Memory B cell (primary cell): ENCODE measurements at places on chromosomes 6 and 20.

DNA sequence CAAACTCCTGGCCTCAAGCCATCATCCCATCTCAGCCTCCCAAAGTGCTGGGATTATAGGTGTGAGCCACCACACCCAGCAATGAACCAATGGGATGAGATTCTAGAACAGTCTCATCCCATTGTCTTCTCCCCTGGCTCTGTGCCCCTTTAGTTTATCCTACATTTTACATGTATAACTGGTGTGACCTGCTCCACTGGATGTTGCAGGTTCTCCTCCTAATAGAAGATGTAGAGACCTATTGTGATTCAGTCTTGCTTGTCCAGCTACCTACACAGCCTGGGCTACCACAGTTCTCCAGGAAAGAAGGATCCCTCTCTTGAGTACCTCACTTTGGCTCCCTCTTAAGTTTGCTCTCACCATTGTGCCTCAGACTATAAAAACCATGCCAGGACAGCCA lies 2.0 kb upstream of the FKBPL start:
- DNase-seq = no peak

DNA sequence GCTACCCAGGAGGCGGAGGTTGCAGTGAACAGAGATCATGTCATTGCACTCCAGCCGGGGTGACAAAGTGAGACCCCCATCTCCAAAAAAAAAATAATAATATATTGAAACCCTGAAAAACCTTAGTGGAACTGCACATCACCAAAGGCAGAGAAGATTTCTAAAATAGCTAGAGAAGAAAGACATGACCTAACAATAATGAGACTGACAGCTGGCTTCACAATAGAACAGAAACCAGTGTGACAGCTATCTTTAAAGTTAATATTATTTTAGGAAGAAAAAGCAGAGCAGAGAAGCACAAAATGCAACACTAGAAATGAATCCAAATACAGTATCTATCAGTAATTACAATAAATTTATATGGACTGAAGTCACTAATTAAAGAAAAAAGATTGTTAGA lies 67.1 kb upstream of the FLRT3 start:
- no peak for DNase-seq

DNA sequence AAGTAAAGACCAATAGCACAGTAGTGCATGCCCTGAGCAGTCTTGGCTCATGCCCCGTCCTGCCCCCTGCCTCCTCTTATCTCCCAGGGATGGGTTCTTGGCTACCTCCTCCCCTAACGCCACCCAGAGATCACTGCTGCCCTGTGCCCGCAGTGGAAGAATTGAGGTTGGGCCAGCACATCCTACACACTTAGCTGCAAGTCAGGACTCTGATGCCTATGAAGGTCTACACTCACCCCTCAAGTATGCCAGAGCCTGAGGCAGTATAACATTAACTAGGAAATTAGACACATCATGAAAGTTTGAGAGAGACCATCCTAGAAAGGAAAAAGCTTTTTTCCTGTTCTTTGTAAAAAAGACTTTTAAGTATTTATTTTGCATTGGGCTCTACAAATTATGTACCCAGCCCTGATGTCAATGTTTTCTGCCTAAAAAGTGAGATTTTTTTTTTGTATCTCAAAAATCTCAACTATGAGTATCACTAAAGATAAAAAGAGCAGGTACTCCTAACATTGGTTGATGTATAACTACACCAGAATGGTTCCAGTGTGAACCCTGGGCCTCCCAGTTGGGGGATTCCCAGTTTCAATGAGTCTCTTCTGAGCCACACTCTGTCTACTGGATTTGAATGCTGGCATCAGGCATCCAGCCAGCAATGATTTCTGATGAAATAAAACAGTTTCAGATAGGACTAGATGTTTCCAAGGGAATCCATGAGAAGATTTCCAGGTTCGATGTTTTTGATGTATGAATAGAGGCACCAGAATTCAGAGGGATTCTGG lies 115.4 kb downstream of the ISM1 start:
- no peak for DNase-seq

- no peak for DNase-seq
These were observed 6.2 kb upstream of the SGK1 start for GRCh38 chr6:134324141-134324540.

- no peak for DNase-seq
These were observed 26.5 kb downstream of the CD109 start for GRCh38 chr6:73722318-73723060.

DNA sequence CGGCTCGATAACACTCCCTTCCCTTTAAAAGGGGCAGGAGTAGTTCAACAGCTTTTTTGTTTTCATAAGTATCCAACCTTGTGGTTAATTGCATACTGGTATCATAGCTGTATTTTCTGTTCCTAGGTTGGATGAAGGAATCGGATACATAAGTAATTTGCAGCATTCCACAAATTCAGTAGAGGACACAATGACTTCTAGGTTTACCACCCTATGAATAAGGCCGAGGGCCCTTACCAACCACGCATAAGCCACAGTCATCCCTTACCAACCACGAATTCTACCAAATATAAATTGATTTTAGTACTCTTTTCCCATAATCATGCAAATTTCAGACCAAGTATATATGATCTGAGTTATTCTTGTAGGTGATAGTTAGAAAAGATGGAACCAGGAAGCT lies 36.3 kb downstream of the MCUR1 start:
- no peak for DNase-seq

GRCh38 chr6:24997231-24997630 lies 61.5 kb upstream of the RIPOR2 start:
- DNase-seq = no peak

GRCh38 chr20:62758226-62758912 lies 37.9 kb upstream of the MRGBP start:
- DNase-seq = no peak

GRCh38 chr6:5511954-5512353 lies 250.6 kb downstream of the FARS2 start:
- DNase-seq = no peak

- no peak for DNase-seq
These were observed 3.9 kb upstream of the CCN5 start for GRCh38 chr20:44711237-44711636.

DNA sequence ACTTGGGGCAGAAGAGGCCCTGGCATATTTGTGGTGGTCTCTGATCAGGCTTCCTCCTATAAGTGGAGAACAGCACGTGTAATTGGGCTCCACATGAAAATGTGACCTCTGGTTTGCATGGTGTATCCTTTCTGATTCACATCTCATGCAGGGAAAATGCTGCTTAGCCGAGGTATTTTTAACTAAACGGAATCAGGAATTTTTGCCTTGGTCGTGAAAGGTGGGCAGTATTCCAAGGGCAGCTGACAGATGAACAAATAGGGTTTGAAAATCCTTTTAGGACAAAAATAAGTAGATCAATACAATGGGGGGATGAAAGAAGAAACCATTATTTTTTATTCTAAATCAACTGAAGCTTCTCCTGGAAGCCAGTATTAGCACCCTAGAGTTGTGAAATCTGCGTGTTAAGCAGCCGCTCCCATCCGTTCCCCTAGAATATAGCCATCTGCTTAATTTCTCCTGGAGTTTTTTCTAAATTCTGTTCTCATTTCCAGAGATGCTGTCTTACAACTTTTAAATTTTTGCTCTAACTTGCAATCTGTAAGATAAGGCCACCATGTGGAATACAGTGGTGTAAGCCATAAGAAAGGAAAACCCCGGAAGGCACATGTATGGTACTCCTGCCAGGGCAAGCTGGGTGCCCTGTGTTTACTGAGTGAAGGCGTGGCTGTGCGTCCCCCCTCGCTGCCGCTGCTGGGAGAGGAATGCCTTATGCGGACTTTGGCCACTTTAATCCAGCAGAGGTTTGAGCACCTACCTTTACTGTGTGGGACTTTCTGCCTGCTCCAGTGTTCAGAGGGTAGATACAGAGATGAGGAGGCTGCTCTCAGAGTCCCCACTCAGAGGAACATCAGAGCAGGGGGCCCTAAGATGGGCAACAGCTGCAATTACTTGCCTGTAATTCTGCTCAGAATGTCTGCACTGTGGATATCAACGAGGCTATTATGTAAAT lies 52.4 kb downstream of the SYNJ2 start:
- DNase-seq = no peak

- DNase-seq = no peak
These were observed 43.3 kb downstream of the NUDT3 start for GRCh38 chr6:34349211-34349610.

DNA sequence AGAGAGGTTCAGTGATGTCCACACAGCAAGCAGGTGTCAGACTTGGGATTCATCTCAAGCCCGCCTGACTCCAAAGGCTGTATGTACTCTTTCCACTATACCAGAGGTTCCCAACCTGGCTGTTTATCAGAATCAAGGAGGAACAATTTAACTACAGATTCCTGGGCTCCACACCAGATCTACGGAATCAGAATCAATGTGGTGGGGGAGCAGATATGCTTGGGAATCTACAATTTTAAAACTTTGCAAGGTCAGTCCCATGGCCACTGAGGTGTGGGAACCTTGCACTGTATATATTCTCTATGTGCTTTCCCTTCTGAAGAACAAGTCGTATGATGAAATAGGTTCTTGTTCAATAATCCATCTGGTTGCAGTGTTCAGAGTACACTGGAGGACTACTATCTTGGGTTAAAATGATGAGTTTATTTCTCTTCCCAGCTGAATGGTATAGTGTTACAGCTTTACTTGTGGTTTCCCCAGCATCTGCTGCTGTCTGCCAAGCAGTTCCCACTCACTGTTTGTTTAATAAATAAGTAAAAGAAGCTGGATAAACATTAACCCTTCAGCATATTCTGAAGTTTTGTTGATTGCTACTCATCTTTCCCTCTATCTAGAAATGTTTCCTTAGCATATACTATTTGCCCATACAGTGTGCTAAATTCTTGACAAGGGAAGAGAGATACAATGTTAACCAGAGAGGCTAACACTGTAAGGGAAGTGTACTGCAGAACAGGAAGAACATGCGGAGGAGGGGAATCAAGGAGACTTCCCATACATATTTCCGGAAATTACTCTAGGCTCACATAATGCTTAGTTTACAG lies 9.9 kb downstream of the TTI1 start:
- DNase-seq = no peak

- peak; percentile 74 for DNase-seq
These were observed 19.2 kb downstream of the MCUR1 start for GRCh38 chr6:13795041-13795750.

DNA sequence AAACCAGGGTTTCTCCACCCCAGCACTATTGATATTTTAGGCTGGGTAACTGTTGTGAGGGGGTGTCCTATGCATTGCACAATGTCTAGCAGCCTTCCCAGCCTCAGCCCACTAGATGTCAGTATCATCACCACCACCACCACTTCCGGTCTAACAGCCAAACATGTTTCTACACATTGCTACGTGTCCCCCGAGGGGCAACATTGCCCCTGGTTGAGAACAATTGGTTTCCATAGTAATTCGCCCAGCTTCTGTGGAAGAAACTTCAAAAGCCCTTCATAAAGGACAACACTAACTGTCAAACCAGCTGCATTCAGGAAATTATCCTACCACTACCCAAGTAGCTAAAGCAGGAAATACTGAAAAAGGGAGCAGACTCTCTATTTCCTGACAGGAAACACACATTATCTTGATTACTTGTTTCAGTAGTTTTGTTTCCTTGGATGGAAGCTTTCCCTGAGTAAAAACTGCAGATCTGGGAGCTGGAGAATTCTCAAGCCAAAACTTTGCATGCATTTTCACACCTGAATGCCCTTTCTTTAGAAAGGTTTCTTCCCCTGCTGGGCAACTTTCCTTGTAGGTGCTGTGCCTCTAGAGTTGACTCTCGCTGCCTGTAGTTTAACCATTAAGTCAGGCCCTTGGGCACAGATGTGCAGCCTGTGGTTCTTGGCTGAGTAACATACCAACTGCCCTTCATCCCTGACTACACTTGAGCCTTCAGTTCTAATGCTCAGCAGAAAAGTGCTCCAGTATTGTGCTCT lies 23.6 kb downstream of the PKHD1 start:
- DNase-seq = peak; percentile 25

GRCh38 chr20:53662595-53662994 lies 69.0 kb upstream of the ZNF217 start:
- no peak for DNase-seq

- no peak for DNase-seq
These were observed 144.0 kb downstream of the UST start for GRCh38 chr6:148890652-148891404.

DNA sequence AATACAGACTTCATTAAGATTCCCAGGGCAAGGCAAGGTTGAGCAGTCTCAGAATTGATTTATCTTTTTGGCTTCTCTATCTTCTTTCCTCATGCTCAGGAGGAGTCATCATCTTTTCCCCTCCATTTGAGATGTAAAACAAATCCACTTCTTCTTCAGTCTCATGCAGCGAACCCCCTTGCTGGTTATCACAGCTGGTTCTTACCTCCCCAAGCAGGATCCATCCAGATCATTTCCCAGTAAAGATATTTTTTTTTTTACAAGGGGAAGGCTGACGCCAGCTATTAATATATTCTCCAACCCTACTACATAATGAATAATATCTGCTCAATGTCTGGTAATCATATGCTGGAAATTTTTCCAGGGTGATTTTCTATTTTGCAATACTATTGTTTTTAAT lies 508.9 kb upstream of the NOX3 start:
- no peak for DNase-seq

GRCh38 chr6:122361314-122361979 lies 38.0 kb upstream of the HSF2 start:
- DNase-seq = no peak

- DNase-seq = no peak
These were observed 69.0 kb downstream of the DTNBP1 start for GRCh38 chr6:15593798-15594197.

DNA sequence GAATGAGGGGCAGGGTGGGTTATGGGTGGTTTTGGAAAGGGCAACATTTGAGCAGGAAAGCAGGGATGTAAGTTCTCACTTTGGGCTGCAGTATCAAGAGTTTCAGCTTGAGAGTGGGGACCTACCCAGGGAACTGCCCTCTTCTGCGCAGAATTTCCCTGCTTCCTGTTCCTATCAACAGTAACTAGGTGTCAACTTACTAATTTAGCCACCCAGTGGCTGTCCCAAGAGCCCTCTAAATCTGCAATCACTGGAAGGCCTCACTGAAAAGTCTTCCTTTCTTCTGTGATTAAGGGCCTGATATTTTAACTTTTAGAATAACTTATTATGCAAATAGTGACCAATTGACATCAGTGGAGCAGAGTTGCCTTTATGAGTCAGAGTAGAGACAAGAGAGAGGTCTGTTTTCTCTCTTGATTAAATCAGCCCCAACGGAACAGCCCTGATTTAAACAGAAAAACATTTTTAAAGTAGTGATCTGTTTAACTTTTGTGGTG lies 118.2 kb upstream of the RIPOR2 start:
- no peak for DNase-seq
